ENCODE measurements at places on chromosomes 6 and 20. TPM values are rescaled to one million over a fixed set of nuclear protein-coding genes. Genes with fewer than 3 reads are reported as not detected.
A peak's percentile ranks its signal among the peaks of the same experiment; 100 is the strongest.

CASS4 gene
- total RNA-seq = 0.28 TPM

TSHZ2 gene
- total RNA-seq = 10.3 TPM

GSS gene
- total RNA-seq = 56.9 TPM

HEY2 gene
- total RNA-seq = 1.6 TPM

- ATAC-seq = peak; percentile 76
Observed at GRCh38 chr6:26156105-26156849, 69.0 kb downstream of the HFE start.

- ATAC-seq = peak; percentile 40
Observed at GRCh38 chr20:58852543-58853271, at the start of gene GNAS. GNAS (plus strand) TSS chr20:58852716.

- no peak for ATAC-seq
Observed at GRCh38 chr20:19794941-19795340, 36.9 kb downstream of the RIN2 start.

DNA sequence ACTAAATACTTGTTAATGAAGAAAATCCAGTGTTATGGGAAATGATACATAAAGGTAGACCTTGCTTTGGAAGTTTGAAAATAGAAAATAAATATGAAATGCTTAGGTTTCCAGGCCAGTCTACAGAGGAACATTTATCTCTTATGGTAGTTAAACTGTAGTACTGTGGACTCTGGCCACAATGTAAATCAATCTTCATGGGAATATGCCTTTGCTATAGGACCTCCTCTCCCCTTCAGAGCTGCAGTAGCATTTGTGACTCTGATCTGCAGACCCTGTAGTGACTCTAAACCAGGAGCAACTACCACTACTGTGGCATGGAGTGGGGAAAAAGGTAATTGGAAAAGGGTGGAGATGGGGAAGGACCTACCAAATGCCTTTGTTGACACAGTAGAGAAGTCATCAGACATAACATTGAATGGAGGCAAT, 4.5 kb downstream of the HSPA1A start:
- no peak for ATAC-seq

DNA sequence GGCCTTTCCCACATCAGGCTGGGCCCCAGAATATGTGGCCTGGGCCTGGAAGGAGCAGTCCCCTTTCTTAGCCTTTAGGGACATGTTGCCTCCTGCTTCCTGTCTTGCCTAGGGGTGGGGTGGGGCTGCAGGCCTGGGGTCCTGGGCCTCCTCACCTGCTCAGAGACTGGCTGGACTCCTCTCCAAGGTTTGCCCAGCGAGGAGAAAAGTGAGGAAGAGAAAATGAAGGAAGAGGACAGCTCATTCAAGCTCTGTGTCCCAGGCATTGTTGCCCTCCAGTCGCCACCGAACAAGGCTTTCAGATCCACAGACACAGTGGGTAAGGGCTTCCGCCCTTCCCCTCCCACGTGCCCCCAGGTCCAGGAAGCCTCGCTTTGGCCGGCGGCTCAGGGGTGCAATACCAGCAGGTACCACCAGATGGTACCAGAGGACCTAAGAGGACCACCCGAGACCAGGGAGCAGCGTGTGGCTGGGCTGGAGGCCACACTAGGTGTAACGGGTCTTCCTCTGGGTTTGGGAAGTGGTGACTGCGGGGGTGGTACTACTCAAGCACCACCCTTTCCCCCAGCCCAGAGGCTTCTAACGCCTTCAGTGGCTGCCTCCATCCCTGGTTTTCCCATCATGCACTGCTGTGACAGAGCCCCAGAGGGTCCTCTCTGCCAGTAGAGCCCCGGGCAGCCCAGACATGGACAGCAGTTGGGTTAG, 5.5 kb upstream of the BAK1 start:
- peak; percentile 69 for ATAC-seq

- no peak for ATAC-seq
Observed at GRCh38 chr20:52405986-52406385, 214.4 kb upstream of the ZFP64 start.

All from esophagus mucosa (tissue), 1 donor.